ENCODE measurements at places on chromosomes 1 and 21. TPM values are rescaled to one million over a fixed set of nuclear protein-coding genes. Genes with fewer than 3 reads are reported as not detected.

GJA9 gene
- not detected for total RNA-seq

DYNLT5 gene
- total RNA-seq: 0.78 TPM

SETD4 gene
- 31.6 TPM for total RNA-seq

DNA sequence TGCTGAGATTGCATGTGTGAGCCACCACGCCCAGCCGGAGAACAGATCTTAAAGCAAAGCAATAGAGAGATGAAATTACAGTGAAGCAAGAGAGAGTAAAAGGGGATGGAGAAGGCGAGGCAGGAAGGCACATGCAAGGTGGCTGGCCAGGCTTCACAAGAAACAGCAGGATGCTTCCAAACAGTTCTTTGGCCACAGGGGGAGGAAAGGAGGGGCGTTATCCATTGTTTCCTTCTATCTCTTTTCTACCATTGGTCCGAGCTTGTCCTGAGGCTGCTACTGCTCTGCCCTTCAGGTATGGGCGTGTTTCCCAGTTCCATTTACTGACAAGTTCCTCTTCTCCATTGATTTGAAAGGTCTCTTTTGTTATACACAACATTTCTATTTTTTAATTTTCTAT, 33.7 kb upstream of the PARP1 start:
- H3K36me3 ChIP-seq: no peaks in the 10 kb centered on the region
- H3K27me3 ChIP-seq: no peaks in the 10 kb centered on the region
- no peak overlapping the region for H3K27ac ChIP-seq
- no peak overlapping the region for H3K4me3 ChIP-seq

DNA sequence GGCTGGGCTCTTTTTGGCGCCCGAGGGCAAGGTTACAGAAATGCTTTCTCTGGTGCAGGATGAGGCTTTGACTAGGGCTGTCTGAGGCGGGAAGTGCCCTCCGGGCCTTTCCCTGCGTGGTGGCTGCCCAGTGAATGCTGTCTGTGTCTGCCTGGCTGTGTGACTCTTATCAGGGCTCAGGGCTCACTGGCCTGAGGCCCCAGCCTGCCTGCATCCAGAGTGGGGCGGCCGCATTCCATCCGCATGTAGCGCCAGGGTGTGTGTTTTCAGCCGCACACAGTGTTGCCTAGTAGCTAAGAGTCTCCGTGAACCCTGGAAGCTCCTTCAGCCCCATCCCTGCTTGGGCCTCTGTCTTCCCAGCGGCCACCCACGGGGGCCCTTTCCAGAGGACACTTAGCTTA, 59.1 kb downstream of the FAAP20 start:
- no peak overlapping the region for H3K4me3 ChIP-seq
- no peak for DNase-seq
- no peaks in the 10 kb centered on the region for H3K36me3 ChIP-seq
- H3K4me1 ChIP-seq: peaks cover 36% of the 10 kb centered on the region
- H3K27ac ChIP-seq: peak overlapping the region; percentile 93

GRCh38 chr21:26847921-26848320, 2.7 kb upstream of the ADAMTS1 start:
- no peaks in the 10 kb centered on the region for H3K36me3 ChIP-seq
- DNase-seq: no peak
- H3K4me1 ChIP-seq: no peaks in the 10 kb centered on the region
- no peak overlapping the region for H3K27ac ChIP-seq
- H3K4me3 ChIP-seq: no peak overlapping the region
